ENCODE measurements at places on chromosomes 3 and 15. TPM values are rescaled to one million over a fixed set of nuclear protein-coding genes. Genes with fewer than 3 reads are reported as not detected.

Gene INKA1
- 12.5 TPM for total RNA-seq

Gene CLRN1
- total RNA-seq = not detected

Gene GREM1
- 122 TPM for total RNA-seq

Gene NDN
- 79.3 TPM for total RNA-seq

Gene CLASP2
- 69.5 TPM for total RNA-seq

Gene CYP11A1
- 8.8 TPM for total RNA-seq

Gene CHRD
- 32.7 TPM for total RNA-seq

Gene TMOD3
- total RNA-seq = 28.5 TPM

Gene HDC
- 0.49 TPM for total RNA-seq

Gene SH3GL3
- 3.9 TPM for total RNA-seq

Gene PPP4R2
- total RNA-seq = 24.3 TPM

Gene C3orf80
- not detected for total RNA-seq

Gene FAN1
- 16.9 TPM for total RNA-seq

Gene MNS1
- 2.9 TPM for total RNA-seq

Gene LRTM1
- not detected for total RNA-seq

Gene TMCC1
- total RNA-seq = 16.7 TPM

Gene HEG1
- total RNA-seq = 47.1 TPM

Gene GDPGP1
- total RNA-seq = 4.9 TPM

Gene SLC22A13
- not detected for total RNA-seq

Gene MASP1
- total RNA-seq = 172 TPM

Gene VWA5B2
- 0.98 TPM for total RNA-seq

Gene GABRR3
- total RNA-seq = not detected

Gene ARGFX
- total RNA-seq = not detected

Gene CAV3
- not detected for total RNA-seq

Gene GOLGA6B
- total RNA-seq = not detected

Gene UPK1B
- total RNA-seq = not detected

Gene CIDEC
- total RNA-seq = 51.3 TPM

Gene MUC20
- 23.8 TPM for total RNA-seq
